ENCODE measurements at places on chromosomes 2 and 18.

- DNase-seq, result no peak
Measured at GRCh38 chr2:157245846-157246764, 11.4 kb upstream of the GALNT5 start.

DNA sequence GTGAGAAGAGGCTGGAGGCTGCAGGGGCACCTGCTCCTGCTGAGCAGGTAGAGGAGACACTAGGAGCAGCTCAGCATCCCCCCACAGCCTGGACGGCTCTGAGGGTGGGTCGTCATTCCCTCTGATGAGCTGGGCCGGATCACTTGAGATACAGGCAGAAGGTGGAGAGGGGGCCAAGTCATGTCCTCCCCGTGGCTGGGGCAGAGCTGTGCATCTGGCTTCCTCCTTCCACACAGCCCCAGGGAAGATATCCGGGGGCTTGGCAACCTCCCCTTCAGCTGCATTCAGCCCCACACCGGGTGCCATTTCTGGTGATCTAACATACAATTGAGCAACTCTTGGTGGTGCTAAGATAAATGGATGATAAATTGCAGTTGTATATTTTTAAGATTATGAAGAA, 236.9 kb downstream of the LDLRAD4 start:
- no peak for DNase-seq

DNA sequence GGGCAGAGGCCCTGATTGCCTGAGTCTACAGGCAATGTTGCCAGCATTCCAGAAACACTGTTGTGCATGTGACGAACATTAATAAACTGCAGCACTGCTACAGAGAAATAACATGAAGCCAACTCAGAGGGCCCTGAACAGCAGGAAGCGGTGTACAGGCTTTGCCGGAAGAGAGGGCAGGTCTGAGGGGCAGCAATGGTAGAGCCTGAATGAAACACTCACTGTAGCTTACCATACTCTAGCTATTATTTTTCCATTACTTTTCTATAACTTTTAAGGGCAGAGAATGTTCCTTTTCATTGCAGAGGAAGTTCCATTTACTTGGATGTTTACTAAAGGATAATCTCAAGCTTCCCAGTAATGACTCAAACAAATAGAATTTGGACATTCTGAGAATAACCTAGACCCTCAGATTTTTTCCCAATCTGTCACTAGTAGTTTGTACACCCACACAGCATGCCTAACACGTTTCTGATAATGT, 150.4 kb downstream of the MTX2 start:
- no peak for DNase-seq

DNA sequence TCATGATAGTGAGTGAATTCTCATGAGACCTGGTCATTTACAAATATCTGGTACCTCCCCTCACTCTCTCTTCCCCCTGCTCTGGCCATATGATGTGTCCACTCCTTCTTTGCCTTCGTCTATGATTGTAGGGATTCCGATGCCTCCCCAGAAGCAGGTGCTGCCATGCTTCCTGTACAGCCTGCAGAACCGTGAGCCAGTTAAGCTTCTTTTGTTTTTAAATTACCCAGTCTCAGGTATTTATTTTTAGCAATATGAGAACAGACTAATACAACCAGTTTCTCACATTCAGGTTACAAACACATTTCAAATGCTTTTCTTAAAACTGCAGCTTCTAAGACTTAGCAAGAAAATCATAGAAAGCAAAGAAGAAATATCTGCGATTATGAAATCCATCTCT, 321.2 kb upstream of the CDH7 start:
- no peak for DNase-seq

DNA sequence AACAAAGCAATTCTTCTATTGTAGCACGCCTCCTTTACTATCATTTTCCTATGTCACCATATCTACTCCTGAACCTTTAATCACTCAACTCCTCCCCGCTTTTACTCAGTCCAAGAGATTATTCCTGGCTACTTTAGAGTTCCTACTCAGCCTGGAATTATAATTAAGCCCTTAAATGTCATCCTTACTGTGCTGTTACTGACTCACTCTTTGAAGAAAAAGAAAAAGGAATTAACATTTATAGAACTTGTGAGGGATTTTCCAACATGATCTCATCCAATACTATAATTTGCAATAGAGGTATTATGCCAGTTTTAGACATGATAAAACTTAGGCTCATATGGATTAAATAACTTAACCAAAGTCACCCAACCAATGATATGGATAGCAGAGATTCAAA, 61.7 kb downstream of the CCDC88A start:
- DNase-seq, result no peak
